ENCODE measurements at places on chromosomes 13 and 19. TPM values are rescaled to one million over a fixed set of nuclear protein-coding genes. Genes with fewer than 3 reads are reported as not detected.
A peak's percentile ranks its signal among the peaks of the same experiment; 100 is the strongest.

DNA sequence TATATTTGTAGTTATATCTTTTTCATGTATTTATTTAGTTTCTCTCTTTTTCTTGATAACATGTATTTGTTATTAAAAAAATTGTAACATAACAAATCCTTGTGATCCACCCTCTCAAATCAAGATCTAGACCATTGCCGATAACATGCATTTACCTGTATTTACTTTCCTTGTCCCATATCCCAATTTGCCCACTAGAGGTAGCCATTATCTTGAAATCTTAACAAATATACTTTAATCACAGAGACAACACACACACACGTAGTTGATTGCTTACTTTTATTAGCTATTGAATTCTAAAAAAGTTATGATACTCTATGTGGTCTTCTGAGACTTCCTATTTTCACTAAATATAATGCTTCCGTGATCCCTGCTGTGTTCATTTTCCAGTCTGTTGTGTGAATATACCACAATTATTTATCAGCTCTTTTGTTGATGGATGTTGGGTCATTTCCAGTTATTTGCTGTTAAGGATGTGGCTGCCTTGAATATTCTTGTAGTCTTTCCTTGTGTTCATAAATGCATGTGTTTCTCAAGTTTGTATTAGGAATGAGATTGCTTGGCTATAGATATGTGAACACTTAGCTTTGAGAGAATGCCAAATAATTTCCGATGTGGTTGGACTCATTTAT, 31.3 kb upstream of the ZMYM2 start:
- H3K4me1 ChIP-seq, result no peaks in the 10 kb centered on the region
- DNase-seq, result no peak
- no peak overlapping the region for H3K4me3 ChIP-seq
- no peaks in the 10 kb centered on the region for H3K27me3 ChIP-seq
- H3K27ac ChIP-seq, result no peak overlapping the region
- no peaks in the 10 kb centered on the region for H3K36me3 ChIP-seq

GRCh38 chr19:19170053-19170872, at the start of gene MEF2B:
MEF2B (minus strand) TSS chr19:19170263; CDS start chr19:19150735, 19,528 bp downstream.
- H3K4me1 ChIP-seq, result peaks cover 10% of the 10 kb centered on the region
- peak; percentile 80 for DNase-seq
- peaks cover 2% of the 10 kb centered on the region for H3K36me3 ChIP-seq
- H3K27me3 ChIP-seq, result no peaks in the 10 kb centered on the region
- no peak within 1 kb of the TSS for H3K27ac ChIP-seq

DNA sequence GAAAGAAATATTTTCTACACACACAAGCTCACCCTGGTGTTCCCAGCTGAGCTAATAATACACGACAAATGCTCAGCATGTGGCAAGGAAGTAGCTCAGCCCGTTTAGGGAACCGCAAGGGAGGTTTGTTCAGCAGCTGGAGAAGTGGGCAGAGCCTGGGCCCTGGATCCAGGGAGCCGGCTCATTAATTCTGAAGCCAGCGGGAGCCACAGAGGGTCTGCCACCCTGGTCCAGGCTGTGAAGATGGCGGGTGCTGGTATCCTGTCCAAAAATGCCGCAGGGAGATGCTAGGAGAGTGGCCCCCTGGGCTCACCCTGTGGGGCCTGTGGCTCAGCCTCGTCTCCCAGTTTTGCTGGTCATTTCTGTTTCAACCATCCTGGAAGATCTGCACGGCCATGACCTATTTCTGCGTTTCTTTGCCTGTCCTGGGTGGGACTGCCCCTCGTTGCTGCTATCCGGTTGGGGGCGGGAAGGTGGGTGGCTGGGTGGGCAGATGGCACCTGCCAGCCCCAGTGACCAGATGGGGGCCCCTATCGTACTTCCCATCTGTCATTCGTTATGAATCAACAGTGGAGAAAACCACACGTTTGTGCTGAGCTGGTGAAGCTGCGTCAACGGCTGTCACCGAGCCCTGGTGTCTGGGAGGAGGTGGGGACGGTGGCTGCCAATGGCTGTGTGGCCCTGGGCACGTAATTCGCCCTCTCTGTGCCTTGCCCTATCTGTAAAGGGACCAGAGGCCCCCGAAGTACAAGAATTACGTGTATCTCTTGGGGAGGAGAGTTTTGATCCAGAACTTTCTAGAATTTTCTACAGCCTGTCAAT, 2.7 kb upstream of the GNA15 start:
- H3K27me3 ChIP-seq, result peaks cover 21% of the 10 kb centered on the region
- peak overlapping the region; percentile 67 for H3K4me3 ChIP-seq
- no peaks in the 10 kb centered on the region for H3K36me3 ChIP-seq
- peak overlapping the region; percentile 25 for H3K27ac ChIP-seq

GRCh38 chr13:23788459-23788858, 100.7 kb downstream of the MIPEP start:
- no peak overlapping the region for H3K27ac ChIP-seq
- H3K27me3 ChIP-seq, result no peaks in the 10 kb centered on the region
- no peaks in the 10 kb centered on the region for H3K4me1 ChIP-seq
- peaks cover 12% of the 10 kb centered on the region for H3K36me3 ChIP-seq
- no peak overlapping the region for H3K4me3 ChIP-seq

GRCh38 chr13:24141333-24141910, 19.1 kb upstream of the SPATA13 start:
- H3K27me3 ChIP-seq, result no peaks in the 10 kb centered on the region
- DNase-seq, result no peak
- H3K27ac ChIP-seq, result no peak overlapping the region
- H3K36me3 ChIP-seq, result no peaks in the 10 kb centered on the region

DNA sequence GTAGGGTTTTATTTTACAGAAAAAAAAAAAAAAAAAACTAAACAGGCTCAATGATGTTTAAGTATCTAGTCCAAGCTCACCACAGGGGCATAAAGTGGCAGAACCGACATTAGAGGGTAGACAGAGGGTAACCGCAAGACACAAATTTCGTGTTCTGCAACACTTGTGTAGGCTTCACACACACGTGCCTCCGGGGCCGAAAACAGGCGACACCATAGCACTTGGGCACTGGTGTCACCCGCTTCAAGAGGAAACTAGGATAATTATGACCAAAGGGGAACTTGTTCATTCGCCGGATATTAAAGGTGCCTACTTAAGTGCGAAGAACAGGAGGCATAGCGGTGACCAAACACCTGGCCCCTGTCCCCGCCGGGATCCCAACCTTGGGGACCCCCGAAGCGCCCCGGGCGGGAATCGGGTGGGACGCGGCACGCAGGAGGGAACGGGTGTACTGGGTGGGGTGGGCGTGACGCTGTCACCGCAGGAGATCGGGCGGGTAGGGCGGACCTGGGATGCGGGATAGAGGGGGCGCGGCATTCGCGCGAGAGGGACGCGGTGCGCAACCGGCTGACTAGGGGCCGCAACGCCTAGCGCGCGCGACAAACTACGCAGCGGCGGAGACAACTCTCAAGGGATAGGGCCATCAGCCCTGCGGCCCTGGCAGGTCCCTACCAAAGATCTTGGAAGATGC, 558 bp downstream of the MZT1 start:
- peak overlapping the region; percentile 93 for H3K27ac ChIP-seq
- H3K4me1 ChIP-seq, result peaks cover 53% of the 10 kb centered on the region
- no peaks in the 10 kb centered on the region for H3K27me3 ChIP-seq
- no peaks in the 10 kb centered on the region for H3K36me3 ChIP-seq

- no peaks in the 10 kb centered on the region for H3K36me3 ChIP-seq
- DNase-seq, result no peak
- H3K27me3 ChIP-seq, result peaks cover 2% of the 10 kb centered on the region
- H3K27ac ChIP-seq, result no peak overlapping the region
- H3K4me3 ChIP-seq, result no peak overlapping the region
Observed at GRCh38 chr13:77952276-77952675, 33.6 kb upstream of the EDNRB start.

DNA sequence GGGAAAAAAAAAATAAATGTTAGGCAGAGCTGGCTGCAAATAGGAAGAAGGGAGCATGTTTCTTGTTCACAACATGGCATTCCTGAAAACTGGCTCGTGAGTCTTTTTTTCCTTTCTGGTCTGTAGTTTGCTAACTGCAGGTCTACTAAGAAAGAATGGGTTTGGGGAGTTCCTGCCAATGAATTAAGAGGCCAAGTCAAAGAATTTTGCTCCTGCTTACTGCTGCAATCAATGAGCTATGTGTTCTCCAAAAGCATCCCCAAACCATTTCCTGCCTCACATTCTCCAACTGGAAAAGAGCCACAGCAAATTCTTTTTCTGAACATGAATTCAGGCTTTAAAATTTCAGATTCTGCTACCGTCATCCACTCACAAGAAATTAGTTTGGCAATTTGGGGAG, 88.6 kb downstream of the DCT start:
- no peak overlapping the region for H3K4me3 ChIP-seq
- H3K36me3 ChIP-seq, result no peaks in the 10 kb centered on the region
- DNase-seq, result no peak
- no peaks in the 10 kb centered on the region for H3K27me3 ChIP-seq

DNA sequence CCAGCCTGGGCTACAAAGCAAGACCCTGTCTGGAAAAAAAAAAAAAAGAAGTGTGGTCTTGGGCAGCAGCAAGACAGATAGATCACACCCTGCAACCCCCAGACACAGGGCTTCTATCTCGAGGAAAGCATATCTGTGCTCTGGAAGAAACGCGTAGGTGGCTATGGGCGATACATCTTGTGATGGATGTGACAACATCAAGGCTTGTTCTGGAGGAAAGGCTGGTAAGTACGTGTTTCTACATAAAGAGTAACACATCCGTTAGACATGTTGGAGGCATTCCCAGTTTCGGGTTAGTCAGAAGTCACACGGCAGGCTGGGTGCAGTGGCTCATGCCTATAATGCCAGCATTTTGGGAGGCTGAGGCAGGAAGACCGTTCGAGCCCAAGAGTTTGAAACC, 6.6 kb upstream of the DHDH start:
- no peak overlapping the region for H3K27ac ChIP-seq
- H3K36me3 ChIP-seq, result peaks cover 9% of the 10 kb centered on the region
- H3K4me1 ChIP-seq, result no peaks in the 10 kb centered on the region
- H3K27me3 ChIP-seq, result no peaks in the 10 kb centered on the region

- H3K27ac ChIP-seq, result no peak overlapping the region
- no peak for DNase-seq
- H3K36me3 ChIP-seq, result no peaks in the 10 kb centered on the region
- H3K4me3 ChIP-seq, result no peak overlapping the region
- no peaks in the 10 kb centered on the region for H3K27me3 ChIP-seq
- H3K4me1 ChIP-seq, result no peaks in the 10 kb centered on the region
Observed at GRCh38 chr13:37319031-37319443, 213.6 kb upstream of the CSNK1A1L start.

Gene LILRA6
- total RNA-seq, result 0.39 TPM

Gene S1PR5
- 0.85 TPM for total RNA-seq

Gene SIGLEC8
- not detected for total RNA-seq

All from naive thymus-derived CD8-positive, alpha-beta T cell (primary cell).